ENCODE measurements at places on chromosomes 6 and 20.

GRCh38 chr6:22251348-22251747 lies 45.5 kb downstream of the PRL start:
- DNase-seq, result no peak

- no peak for DNase-seq
Observed at GRCh38 chr6:2378046-2378657, 132.7 kb upstream of the GMDS start.

GRCh38 chr6:164750128-164750527 lies 559.3 kb downstream of the C6orf118 start:
- DNase-seq, result no peak

- DNase-seq, result no peak
Observed at GRCh38 chr6:170358496-170358895, 51.9 kb downstream of the FAM120B start.

- no peak for DNase-seq
Observed at GRCh38 chr20:62274332-62274950, 28.4 kb upstream of the ADRM1 start.

DNA sequence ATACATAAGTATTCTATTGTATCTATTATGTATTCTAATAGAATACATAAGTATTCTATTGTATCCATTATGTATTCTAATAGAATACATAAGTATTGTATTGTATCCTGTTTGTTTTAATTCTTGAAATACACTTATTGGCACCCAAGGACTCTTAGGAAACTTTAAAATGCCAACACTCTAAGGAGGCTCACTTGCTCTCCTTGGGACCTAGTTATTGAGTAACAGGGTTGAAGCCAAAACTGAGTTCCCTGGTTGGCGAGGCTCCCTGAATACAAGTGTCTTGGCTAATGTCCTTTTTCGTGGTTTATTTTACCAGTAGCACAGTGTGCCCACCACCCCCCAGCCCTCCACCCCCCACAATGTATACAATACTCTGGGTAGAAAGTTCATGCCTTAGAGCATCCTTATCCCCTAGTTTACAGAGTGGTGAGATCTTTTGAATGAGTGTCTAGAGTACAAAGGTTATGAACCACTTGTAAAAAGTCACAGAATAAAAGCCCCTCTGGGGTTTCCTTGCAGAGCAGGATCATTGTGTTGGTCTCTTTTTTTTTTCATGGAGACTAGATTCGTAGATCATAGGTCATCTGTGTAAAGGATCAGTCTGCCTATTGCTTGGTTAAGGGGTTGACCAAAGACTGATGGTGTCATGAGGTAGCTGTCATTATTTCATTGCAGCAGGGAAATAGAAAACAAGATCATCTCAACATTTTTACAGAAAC lies 32.5 kb upstream of the PRDM1 start:
- no peak for DNase-seq

DNA sequence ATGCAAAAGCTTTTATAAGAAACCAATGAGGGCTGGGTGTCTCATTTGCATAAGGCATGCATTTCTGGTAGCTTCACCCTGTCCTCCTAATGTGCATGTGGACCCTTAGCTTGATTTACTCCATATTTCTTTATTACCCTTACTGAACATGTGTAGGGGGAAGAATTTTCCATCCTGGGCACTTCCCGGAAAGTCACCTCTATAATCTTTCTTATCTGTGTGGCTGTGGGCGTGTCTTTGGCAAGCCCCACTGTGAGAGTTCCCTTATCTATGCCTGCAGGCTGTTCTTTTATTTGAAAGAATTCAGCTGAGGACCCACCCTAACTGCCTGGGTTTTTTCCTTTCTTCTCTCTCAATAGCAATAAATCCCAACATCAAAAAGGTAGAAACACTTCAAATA lies 627.8 kb downstream of the DOK5 start:
- no peak for DNase-seq

DNA sequence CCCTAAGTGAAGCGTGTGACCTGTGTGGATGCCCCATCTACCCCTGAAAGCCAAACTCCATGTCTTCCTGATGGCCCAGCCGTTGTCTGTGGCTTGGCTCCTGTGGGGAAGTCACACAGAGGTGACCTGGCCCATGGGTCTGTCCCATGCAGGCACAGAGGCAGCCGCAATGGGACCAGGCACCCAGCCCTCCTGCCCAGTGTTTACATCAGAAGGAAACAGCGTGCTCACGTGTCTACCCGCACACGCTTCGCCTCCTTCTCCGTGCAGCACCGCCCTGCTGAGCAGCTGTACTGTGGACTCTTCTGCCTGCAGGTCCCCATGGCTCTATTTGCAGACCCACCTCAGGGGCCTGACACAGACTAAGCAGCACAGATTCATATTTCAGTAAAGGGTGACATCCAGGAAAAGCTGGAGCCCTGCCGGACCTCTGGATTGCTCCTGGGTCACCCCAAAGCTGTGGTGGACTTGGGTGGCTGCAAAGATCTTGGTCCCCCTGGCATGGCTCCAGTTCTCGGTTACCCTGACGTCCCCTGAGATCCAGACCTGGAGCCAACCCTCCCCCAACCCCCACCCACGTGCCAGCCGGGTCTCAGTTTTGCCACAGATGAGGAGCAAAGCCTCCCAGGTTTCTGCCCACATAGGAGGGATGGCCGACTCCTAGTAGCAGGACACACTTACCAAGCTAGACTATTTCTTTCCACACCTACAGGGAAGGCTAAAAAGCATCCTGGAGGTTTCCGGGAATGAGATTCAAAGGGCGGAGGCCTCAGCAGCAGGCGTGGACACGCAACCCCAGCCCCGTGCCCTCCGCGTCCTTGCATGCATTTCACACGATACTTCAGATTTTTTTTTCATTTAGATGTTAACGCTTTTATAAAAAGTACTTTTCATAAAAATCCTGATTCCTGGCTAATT lies 120.3 kb downstream of the CDH4 start:
- no peak for DNase-seq

GRCh38 chr6:82893889-82894652 lies 171.6 kb downstream of the UBE3D start:
- no peak for DNase-seq

GRCh38 chr6:84458271-84458670 lies 230.8 kb upstream of the CEP162 start:
- DNase-seq, result no peak

DNA sequence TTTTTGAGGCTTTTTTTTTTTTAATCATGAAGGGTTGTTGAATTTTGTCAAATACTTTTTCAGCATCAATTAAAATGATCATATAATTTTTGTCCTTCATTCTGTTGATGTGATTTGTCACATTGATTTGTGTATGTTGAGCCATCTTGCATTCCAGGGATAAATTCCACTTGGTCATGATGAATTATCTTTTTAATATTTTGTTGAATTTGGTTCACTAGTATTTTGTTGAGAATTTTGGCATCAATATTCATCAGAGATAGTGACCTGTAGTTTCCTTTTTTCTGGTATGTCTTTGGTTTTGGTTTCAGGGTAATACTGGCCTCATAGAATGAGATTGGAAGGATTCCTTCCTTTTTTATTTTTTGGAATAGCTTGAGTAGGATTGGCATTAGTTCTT lies 221.9 kb upstream of the ZNF217 start:
- DNase-seq, result no peak

- no peak for DNase-seq
Observed at GRCh38 chr20:4119854-4120209, 104.5 kb upstream of the RNF24 start.

- no peak for DNase-seq
Observed at GRCh38 chr20:24939036-24939435, 10.0 kb upstream of the CST7 start.

- no peak for DNase-seq
Observed at GRCh38 chr20:20261159-20261558, 106.7 kb upstream of the INSM1 start.

DNA sequence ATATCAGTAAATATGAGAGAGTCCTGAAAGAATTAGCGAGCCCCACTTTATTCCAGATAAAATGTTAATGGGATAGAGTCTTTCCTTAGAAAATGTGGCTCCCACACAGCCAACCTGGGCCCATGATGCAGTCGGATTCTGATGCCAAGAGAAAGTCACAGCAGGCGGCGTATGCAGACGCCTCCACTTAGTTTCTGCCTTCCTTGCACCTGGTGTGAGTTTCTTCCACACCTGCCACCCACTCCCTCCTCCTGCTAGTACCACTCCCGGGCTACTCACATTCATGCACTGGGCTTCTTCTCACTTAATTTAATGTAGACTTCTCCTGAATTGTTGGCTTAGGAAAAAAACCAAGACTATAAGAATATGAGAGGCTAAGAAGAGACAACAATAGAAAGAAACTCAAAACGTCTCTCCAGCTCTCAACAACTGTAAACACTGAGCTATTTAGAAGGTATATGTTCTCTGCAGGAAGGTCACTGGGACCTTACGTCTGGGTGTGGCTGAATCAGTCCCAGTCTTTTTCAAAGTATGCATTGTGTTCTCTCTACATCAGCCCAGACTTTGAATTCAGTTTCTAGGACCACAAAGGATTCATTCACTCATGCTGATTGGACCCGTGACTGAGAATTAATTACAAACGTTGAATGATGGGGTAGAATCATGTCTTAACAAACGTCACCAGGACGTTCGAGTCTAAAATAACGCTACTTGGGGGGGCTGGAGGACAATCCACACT lies 70.4 kb downstream of the GCNT2 start:
- DNase-seq, result no peak

DNA sequence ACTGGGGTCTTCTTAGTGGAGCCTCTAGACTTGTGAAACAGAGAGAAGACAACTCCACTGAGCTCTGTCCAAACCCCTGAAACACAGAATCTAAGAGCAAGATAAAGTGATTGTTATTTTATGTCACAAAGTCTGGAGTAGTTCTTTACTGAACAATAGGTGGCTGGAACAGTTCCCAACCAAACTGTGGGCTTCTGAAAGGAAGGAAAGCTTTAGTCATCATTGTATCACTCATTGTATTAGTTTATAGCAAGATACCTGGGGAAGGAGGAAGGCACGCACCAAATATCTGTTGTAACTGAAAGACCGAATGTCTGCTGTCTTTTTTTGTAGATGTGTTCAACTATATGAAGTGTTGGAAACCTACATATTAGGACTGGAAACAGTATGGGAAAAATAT lies 284.9 kb upstream of the TBX18 start:
- no peak for DNase-seq

GRCh38 chr6:26097268-26097875 lies 10.1 kb downstream of the HFE start:
- peak; percentile 68 for DNase-seq

- DNase-seq, result no peak
Observed at GRCh38 chr6:493840-494239, 102.3 kb downstream of the IRF4 start.

- DNase-seq, result no peak
Observed at GRCh38 chr20:19275630-19276071, 63.2 kb downstream of the SLC24A3 start.

DNA sequence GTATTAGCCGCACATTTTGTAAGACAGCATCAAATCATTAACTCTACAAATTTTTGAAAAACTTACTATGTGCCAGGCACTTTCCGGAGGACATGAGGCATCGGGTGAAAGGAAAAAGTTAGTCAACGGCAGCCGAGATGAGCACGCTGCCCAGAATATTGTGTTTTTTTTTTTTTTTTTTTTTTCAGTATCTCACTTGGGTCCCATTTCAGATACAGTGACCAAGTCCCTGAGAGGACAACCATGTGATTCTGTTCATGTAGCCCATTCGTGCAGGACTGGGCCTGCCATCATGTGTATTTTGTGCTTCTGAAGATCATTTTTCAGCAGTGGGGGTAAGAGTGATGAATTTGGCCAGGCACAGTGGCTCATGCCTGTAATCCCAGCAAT lies 1.3 kb downstream of the SLA2 start:
- peak; percentile 76 for DNase-seq

DNA sequence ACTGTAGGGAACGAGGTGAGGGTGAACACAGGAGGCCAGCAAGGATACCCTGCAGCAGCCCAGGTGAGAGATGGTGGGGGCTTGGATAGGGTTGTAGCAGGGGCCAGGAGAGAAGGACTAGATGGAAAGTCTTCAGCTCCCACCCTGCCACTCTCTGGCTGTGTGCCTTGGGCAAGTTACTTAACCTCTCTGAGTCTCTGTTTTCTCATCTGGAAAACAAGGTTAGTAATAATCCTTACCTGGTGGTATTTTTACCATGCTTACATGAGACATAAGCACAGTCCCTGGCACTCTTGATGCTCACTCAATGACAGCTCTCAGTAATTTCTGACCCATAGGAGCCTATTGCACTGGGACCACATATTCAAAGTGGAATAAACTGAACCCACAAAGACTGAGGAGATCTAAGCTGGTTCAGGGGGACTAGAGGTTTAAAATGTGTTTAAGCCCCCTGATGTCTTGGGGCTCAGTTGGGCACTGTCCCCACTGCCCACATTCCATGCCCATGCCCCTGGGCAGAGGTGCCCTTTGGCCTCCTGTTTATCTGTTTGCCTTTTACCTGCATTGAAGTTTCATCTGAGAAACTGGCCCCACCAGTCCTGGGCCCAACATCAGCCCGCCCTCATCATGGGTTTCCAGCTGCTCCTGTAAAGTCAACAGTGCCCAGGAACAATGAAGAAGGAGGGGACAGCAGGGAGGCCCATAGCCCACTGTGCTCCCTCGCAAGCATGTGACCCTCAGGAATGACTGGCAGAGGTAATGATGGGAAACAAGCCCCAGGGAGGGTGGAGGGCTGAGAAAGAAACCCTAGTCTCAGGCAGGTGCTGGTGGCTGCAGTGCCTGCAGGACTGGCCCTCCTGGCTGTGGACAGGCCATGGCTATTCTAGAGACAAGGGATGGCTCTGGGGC lies 104.0 kb downstream of the VEGFA start:
- no peak for DNase-seq

GRCh38 chr6:158630938-158631616 lies 13.5 kb downstream of the DYNLT1 start:
- DNase-seq, result no peak

DNA sequence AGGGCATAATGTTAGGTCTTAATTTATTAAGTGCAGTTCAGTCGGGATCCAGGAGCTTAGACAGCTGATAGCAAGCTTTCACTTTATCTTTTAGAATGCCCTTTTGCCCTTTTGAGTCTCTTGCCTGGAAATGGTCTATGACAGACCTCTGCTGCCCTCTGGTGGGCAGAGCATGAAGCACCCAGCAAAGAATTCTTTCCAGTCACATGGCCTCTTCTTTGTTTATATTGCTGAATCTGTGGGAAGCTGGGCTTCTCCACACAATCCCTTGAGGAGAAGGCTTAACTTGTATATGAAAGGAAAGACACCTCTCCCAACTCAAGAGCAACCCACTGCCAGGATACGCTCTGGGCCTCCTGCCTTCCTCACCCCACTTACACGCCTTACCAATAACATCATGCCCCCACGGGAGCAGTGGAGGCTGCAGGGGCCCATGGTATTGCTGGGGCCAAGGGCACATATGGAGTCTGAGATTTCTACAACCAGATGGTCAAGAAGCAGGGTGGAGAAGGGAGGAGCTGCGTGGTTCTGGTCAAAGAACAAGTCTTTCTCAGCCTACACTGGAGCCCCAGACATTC lies 20.4 kb downstream of the WFDC3 start:
- DNase-seq, result peak; percentile 79

- peak; percentile 64 for DNase-seq
Observed at GRCh38 chr6:90083891-90084290, 189.6 kb downstream of the GJA10 start.
